ENCODE measurements at places on chromosomes 16 and 17. TPM values are rescaled to one million over a fixed set of nuclear protein-coding genes. Genes with fewer than 3 reads are reported as not detected.

DNA sequence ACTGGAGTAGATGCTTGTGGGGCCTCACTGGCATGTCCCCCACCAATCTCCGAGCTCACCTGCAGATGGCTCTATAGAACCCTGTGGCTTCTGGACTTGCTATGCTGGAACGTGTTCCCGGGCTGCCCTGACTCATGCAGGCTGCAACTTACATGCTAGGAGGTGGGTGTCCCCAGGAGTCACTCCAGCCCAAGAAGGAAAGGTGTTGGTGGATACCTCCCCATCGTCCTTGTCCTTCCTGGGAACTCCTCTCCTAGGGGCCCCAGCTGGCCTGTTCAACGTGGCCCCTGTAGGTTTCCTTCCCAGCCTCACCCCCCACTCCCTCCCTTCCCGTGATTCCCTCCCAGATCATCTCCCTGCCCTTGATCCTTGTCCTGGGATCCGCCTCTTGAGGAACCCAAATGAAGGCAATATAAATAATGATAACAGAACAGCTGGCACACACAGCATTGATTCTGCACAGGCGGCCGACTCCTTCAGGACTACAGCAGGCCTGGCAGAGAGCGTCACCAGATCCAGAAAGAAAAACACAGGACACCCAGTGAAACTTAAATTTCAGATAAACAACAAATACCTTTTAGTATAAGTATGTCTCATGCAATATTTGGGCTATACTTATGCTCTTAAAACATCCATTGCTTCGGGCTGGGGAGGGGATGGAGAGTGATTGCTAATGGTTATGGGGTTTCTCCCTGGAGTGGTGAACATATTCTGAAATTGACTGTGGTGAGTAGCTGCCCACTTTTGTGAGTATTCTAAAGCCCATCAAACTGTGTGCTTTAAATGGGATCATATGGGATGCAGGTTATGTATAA is 221.1 kb upstream of the GSE1 start:
- H3K27ac ChIP-seq, result no peak overlapping the region
- no peak overlapping the region for H3K4me3 ChIP-seq
- H3K4me1 ChIP-seq, result peaks cover 45% of the 10 kb centered on the region
- no peaks in the 10 kb centered on the region for H3K27me3 ChIP-seq

DOC2B gene
- not detected for total RNA-seq

DNA sequence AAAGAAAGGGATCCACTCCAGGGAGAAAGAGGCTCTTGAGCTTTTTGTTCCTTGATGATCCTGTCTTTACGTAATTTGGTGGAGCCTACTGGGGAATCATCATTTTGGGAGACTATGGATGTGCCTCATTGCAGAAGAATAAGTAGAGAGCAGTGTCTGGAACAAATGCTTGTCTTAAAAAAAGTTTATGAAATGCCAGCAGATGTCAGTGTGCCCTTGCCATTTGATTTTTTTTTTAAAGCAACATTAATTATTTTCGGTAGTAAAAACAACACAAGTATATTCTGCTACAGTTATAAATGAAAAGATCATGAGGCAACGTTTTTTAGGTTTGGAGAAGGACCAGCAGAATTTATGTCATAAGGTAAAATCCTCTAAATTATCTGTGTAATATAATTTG is 934.8 kb upstream of the EEF2KMT start:
- no peaks in the 10 kb centered on the region for H3K27me3 ChIP-seq
- H3K27ac ChIP-seq, result no peak overlapping the region
- no peaks in the 10 kb centered on the region for H3K4me1 ChIP-seq
- H3K36me3 ChIP-seq, result no peaks in the 10 kb centered on the region

- H3K4me1 ChIP-seq, result no peaks in the 10 kb centered on the region
- no peak overlapping the region for H3K27ac ChIP-seq
- no peaks in the 10 kb centered on the region for H3K36me3 ChIP-seq
- no peaks in the 10 kb centered on the region for H3K27me3 ChIP-seq
- H3K4me3 ChIP-seq, result no peak overlapping the region
- no peak for DNase-seq
Observed at GRCh38 chr17:38342886-38343607, 709 bp downstream of the GPR179 start.

- H3K4me3 ChIP-seq, result no peak overlapping the region
- DNase-seq, result no peak
- H3K36me3 ChIP-seq, result no peaks in the 10 kb centered on the region
- H3K27ac ChIP-seq, result no peak overlapping the region
- H3K27me3 ChIP-seq, result no peaks in the 10 kb centered on the region
Observed at GRCh38 chr16:26688699-26689098, 378.0 kb upstream of the C16orf82 start.

DNA sequence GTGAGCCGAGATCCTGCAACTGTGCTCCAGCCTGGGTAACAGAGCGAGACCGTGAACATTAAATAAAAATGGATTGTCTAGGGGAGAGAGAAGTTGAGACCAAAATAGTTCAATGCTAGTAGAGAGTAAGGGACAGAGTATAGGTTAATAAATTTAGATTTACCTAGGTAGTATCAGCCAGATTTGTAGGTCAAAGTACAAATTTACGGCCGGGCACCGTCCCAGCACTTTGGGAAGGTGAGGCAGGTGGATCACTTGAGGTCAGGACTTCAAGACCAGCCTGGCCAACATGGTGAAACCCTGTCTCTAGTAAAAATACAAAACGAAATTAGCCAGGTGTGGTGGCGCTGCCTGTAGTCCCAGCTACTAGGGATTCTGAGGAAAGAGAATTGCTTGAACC is 12.2 kb upstream of the BMERB1 start:
- H3K4me3 ChIP-seq, result no peak overlapping the region
- DNase-seq, result no peak
- no peaks in the 10 kb centered on the region for H3K36me3 ChIP-seq
- H3K27me3 ChIP-seq, result no peaks in the 10 kb centered on the region
- H3K4me1 ChIP-seq, result peaks cover 7% of the 10 kb centered on the region

- peaks cover 9% of the 10 kb centered on the region for H3K36me3 ChIP-seq
- H3K4me3 ChIP-seq, result no peak overlapping the region
- no peaks in the 10 kb centered on the region for H3K27me3 ChIP-seq
- no peak for DNase-seq
- peaks cover 33% of the 10 kb centered on the region for H3K4me1 ChIP-seq
Observed at GRCh38 chr16:27761816-27762215, 211.9 kb downstream of the KATNIP start.

DNA sequence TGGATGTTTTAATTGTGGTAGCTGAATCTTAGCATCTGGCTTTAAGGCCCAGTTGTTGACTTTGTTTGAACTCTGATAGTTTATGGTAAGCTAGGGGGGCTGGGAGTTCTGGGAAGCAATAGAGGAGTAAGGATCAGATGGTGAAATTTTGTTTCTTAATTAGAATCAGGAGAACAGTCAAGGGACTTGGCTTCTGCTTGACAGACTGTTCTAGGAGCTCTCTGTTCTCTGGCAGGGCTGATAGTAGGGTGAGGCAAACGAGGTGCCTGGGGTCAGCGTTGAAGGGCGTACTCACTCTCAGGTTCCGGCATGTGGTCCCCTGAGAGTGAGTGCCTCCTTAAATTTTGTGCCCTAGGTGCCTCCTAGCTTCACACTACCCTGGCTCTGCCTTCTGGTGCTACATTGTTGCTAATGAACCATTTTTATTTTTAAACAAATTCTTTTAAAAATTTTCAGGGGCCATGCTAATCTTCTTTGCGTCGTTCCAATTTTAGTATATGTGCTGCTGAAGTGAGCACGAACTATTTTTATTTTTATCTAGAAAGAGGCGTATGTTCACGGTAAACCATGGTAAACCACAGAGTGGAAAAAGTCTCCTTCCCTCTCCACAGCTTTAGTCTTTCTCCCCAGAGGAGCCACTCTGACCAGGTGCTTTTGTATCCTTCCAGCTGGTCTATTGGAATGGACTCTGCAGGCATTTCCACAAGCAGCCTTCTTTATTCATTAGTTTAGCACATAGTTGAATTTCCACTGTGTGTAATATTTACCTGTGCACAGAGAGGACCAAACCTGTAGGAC is 19.7 kb downstream of the SLC7A6 start:
- H3K27ac ChIP-seq, result no peak overlapping the region
- H3K4me3 ChIP-seq, result no peak overlapping the region
- no peak for DNase-seq
- H3K36me3 ChIP-seq, result peaks cover 73% of the 10 kb centered on the region
- H3K27me3 ChIP-seq, result no peaks in the 10 kb centered on the region

DNA sequence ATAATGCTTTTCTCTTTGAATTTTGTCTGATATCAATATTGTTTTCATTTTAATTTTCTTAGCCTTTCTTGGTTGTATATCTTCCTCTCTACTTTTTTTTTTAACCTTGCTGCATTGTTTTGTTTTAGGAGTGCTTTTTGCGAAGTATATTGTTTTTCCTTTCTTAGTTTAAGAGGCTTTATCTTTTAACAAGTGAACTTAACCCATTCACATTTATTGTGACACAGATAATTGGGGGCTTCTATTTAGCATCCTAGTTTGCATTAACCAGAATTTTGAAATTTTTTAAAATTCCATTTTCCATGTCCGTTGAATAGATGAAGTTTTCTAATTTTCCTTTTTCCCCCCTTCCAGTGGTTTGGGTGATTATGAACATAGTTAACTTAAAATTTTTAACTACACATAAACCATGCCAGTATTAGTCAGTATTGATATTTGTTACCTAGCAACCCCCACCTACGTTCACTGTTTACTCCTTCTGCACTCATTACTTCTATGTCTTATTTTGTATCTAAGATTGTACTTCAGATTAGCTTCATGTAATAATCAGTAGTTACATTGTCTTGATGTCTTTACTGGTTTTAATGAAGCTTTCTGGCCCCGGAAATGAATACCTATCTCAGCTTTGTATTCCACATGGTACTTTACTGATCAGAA is 44.4 kb downstream of the TNRC6A start:
- H3K27me3 ChIP-seq, result no peaks in the 10 kb centered on the region
- H3K27ac ChIP-seq, result no peak overlapping the region
- H3K4me3 ChIP-seq, result no peak overlapping the region
- 0 out of 2 replicates have a peak, but pooled peaks cover 6% of the 10 kb centered on the region for H3K4me1 ChIP-seq
- H3K36me3 ChIP-seq, result peaks cover 66% of the 10 kb centered on the region

GRCh38 chr17:28723159-28723835 is 2.7 kb downstream of the TLCD1 start:
- H3K36me3 ChIP-seq, result peaks cover 59% of the 10 kb centered on the region
- DNase-seq, result no peak
- H3K27me3 ChIP-seq, result no peaks in the 10 kb centered on the region
- peaks cover 57% of the 10 kb centered on the region for H3K4me1 ChIP-seq
- no peak overlapping the region for H3K4me3 ChIP-seq
- H3K27ac ChIP-seq, result no peak overlapping the region

GRCh38 chr17:2122641-2123302 is 67.9 kb downstream of the HIC1 start:
- H3K36me3 ChIP-seq, result no peaks in the 10 kb centered on the region
- no peaks in the 10 kb centered on the region for H3K27me3 ChIP-seq
- H3K4me1 ChIP-seq, result peaks cover 56% of the 10 kb centered on the region
- H3K4me3 ChIP-seq, result no peak overlapping the region
- peak; percentile 93 for DNase-seq

IKZF3 gene
- total RNA-seq, result under 0.01 TPM

GRCh38 chr17:76715496-76715830 is 4.7 kb upstream of the MXRA7 start:
- H3K36me3 ChIP-seq, result peaks cover 92% of the 10 kb centered on the region
- no peak overlapping the region for H3K4me3 ChIP-seq
- H3K27me3 ChIP-seq, result no peaks in the 10 kb centered on the region

GRCh38 chr16:35626041-35626440 is 2166.6 kb downstream of the TP53TG3F start:
- no peak for DNase-seq
- H3K27me3 ChIP-seq, result no peaks in the 10 kb centered on the region
- no peak overlapping the region for H3K4me3 ChIP-seq
- no peak overlapping the region for H3K27ac ChIP-seq
- no peaks in the 10 kb centered on the region for H3K4me1 ChIP-seq

DNA sequence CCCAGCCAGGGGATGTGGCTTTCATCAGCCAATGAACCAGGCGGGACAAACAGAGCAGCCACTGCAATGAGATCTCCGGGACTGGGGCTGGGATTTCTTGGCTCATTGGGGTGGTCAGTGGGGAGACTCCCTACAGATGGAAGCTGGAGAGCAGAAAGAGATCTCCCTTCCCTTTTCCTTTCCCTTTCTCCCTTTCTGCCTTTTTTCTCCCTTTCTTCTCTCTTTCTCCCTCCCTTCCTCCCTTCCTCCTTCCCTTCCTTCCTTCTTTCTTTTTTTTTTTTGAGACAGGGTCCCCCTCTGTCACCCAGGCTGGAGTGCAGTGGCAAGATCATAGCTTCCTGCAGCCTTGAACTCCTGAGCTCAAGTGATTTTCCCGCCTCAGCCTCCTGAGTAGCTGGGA is 14.0 kb downstream of the LAT start:
- H3K36me3 ChIP-seq, result no peaks in the 10 kb centered on the region
- H3K27me3 ChIP-seq, result no peaks in the 10 kb centered on the region
- H3K4me3 ChIP-seq, result no peak overlapping the region
- no peak overlapping the region for H3K27ac ChIP-seq
- H3K4me1 ChIP-seq, result no peaks in the 10 kb centered on the region
- DNase-seq, result no peak

GRCh38 chr17:41530062-41531048 is 2.2 kb upstream of the KRT19 start:
- H3K36me3 ChIP-seq, result no peaks in the 10 kb centered on the region
- peak overlapping the region; percentile 28 for H3K27ac ChIP-seq
- H3K27me3 ChIP-seq, result no peaks in the 10 kb centered on the region
- DNase-seq, result peak; percentile 65
- peaks cover 22% of the 10 kb centered on the region for H3K4me1 ChIP-seq
- no peak overlapping the region for H3K4me3 ChIP-seq

Data from SJSA1 (cell line).